Activated B cell treated with CpG ODN at 0.5 μM for 24 hours (primary cell): ENCODE measurements at places on chromosomes 16 and 17. TPM values are rescaled to one million over a fixed set of nuclear protein-coding genes. Genes with fewer than 3 reads are reported as not detected.

The OR4D1 gene
- not detected in 2 replicates for total RNA-seq

The WNK4 gene
- total RNA-seq = 0.10 and 0.29 TPM in 2 replicates

The PABPN1L gene
- 0.44 and 0.67 TPM in 2 replicates for total RNA-seq

The CD300A gene
- total RNA-seq = 0.34 and 0.71 TPM in 2 replicates

The HS3ST3A1 gene
- total RNA-seq = not detected in 2 replicates

- peaks cover 4% of the 10 kb centered on the region for H3K4me1 ChIP-seq
- no peak overlapping the region for H3K4me3 ChIP-seq
- peaks cover 23% of the 10 kb centered on the region for H3K27me3 ChIP-seq
- no peak for DNase-seq
Observed at GRCh38 chr17:4598776-4599504, 14.6 kb downstream of the SMTNL2 start.

DNA sequence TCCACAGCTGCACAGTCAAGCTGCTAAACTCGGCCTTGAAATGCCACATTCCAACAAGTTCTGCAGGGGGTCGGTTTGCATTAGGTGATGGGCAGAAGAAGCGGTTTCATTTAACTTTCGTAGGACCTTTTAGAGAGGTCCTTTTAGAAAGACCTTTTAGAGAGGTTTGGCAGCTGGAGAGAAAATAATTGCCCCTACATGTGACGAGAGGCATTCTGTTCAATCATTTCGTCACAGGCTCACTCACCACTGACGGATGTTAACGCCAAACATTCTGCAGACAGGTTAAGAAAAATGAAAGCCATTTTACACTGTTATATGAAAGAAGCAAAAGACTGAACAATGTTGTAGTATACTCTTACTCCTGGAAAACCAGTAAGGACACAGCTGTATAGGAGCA is 76.5 kb upstream of the ZNF423 start:
- peaks cover 1% of the 10 kb centered on the region for H3K27me3 ChIP-seq
- H3K4me1 ChIP-seq = no peaks in the 10 kb centered on the region
- no peak for DNase-seq
- H3K36me3 ChIP-seq = no peaks in the 10 kb centered on the region
- no peak overlapping the region for H3K4me3 ChIP-seq

- H3K4me1 ChIP-seq = peaks cover 57% of the 10 kb centered on the region
- H3K27me3 ChIP-seq = no peaks in the 10 kb centered on the region
- peak overlapping the region; percentile 91 for H3K27ac ChIP-seq
Observed at GRCh38 chr16:30354423-30355143, 525 bp downstream of the CD2BP2 start.

DNA sequence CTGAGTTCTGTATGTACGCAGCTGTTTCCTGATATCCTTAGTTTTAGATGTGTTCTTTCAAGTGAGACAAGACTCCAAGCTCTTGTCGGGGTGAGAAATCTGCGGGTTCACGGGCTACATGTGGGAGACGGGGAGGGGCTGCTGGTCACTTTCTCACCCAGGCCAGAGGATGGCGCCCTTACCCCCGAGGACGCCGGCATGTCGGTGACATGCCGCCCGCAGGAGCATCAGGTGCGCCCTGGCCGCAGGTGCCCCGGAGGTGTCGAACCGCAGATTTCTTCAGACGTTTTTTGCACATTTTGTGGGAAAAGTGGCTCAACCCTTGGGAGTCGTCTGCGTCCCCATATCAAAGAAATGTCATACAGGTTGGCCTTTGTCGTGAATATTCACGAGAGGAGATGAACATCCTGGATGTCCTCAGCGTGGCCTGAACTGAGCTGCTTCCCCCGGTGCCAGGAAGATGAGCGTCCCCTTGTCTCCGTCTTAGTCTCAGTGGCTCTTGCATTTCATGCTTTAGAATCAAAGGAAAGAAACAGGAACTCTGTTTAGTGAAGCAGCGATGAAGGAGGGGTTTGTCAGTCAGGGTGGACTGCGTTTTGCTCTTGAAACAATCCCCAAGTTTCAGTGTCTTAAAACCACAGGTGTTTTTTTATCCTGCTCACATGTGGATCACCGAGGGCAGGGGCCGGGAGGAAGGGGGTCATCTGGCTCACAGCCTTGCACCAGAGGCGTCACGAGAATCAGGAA is 75.4 kb upstream of the ZNF750 start:
- H3K36me3 ChIP-seq = peaks cover 10% of the 10 kb centered on the region
- peak overlapping the region; percentile 27 for H3K27ac ChIP-seq
- peak; percentile 30 for DNase-seq
- no peaks in the 10 kb centered on the region for H3K27me3 ChIP-seq
- peak overlapping the region; percentile 77 for H3K4me3 ChIP-seq

DNA sequence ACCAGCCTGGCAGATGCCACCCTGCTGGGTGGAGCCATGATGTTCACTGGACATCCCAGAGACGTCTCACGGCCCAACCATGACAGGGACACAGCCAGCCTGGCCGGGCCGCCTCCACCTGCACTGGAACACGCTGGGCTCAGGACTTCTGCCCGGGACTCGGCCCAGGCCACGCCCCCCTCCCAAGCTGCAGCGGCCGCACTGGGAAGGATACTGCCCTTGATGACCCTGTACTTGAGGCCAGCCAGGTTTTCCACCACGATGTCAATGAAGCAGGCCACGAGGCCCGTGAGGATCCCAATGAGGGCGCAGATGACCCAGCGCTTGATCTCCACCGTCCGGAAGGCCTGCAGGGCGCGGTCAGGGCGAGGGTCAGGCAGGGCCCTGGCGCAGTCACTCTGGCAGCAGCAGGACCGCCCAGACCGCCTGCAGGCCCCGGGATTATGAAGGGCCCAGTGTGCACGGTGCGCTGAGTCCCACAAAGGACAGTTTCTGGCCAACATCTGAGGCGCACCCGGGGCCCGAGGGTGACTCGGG is 14.2 kb downstream of the CLCN7 start:
- H3K4me1 ChIP-seq = peaks cover 26% of the 10 kb centered on the region
- DNase-seq = no peak
- H3K36me3 ChIP-seq = peaks cover 49% of the 10 kb centered on the region
- H3K4me3 ChIP-seq = no peak overlapping the region
- peak overlapping the region; percentile 90 for H3K27ac ChIP-seq

GRCh38 chr16:53991754-53992378 is 287.9 kb downstream of the FTO start:
- H3K27ac ChIP-seq = no peak overlapping the region
- H3K36me3 ChIP-seq = peaks cover 10% of the 10 kb centered on the region
- no peak for DNase-seq
- H3K4me1 ChIP-seq = no peaks in the 10 kb centered on the region
- H3K27me3 ChIP-seq = no peaks in the 10 kb centered on the region
- H3K4me3 ChIP-seq = no peak overlapping the region

DNA sequence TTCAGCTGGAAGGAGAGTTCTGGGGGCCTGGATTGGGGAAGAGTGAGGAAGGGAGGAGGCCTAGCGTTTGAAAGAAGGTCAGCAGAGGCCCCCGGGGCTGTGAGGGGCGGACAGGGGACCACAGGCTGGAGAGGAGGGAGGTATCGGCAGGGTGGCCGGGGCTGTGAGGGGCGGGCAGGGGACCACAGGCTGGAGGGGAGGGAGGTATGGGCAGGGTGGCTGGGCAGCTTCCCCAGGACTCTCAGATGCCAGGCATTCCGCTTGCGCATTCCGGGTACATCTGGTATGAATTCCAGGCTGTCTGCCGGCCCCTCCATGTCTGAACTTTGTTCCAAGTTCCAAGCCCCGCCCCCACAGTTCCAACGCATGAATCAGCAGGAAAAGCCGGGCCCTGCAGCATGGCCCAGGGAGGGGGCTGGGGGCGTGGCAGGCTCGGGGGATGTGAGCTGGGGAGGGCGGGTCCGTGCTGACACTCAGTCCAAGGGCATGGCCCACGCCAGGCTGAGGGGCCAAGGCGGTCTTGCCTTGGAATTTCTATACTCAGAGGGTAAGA is 4.3 kb upstream of the TLCD2 start:
- DNase-seq = no peak
- peaks cover 27% of the 10 kb centered on the region for H3K4me1 ChIP-seq
- H3K4me3 ChIP-seq = peak overlapping the region; percentile 91
- peaks cover 17% of the 10 kb centered on the region for H3K27me3 ChIP-seq
- H3K27ac ChIP-seq = no peak overlapping the region
- H3K36me3 ChIP-seq = no peaks in the 10 kb centered on the region

GRCh38 chr17:82548681-82549303 is 29.3 kb downstream of the FOXK2 start:
- no peak overlapping the region for H3K27ac ChIP-seq
- no peaks in the 10 kb centered on the region for H3K27me3 ChIP-seq
- no peak overlapping the region for H3K4me3 ChIP-seq

DNA sequence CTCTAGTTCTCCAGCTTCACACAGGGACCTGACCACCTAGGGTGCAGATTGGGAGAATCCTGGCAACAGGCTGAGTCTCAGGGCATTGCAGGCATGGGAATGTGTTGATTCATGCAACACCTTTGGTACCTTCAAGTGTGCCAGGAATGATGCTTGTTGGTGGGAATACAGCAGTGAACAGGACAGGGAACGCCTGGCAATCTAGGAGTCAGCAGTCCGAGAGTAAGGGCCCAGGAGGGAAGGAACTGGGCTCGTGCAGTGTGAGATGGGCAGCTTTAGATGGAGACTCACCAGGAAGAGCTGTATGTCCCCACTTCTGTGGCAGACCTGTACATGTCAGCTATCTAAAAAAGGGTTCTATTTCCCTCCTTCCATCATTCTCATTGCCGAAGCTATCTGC is 12.0 kb upstream of the MRC2 start:
- peaks cover 16% of the 10 kb centered on the region for H3K4me1 ChIP-seq
- H3K36me3 ChIP-seq = peaks cover 61% of the 10 kb centered on the region
- DNase-seq = no peak
- no peak overlapping the region for H3K4me3 ChIP-seq

- no peak overlapping the region for H3K27ac ChIP-seq
- H3K27me3 ChIP-seq = no peaks in the 10 kb centered on the region
- no peak for DNase-seq
- H3K4me3 ChIP-seq = no peak overlapping the region
- no peaks in the 10 kb centered on the region for H3K4me1 ChIP-seq
- H3K36me3 ChIP-seq = no peaks in the 10 kb centered on the region
Observed at GRCh38 chr16:59759296-59759695, 1025.2 kb upstream of the GOT2 start.
